ENCODE measurements at places on chromosomes 3 and 15.

GRCh38 chr15:84934942-84935729 is 46.5 kb upstream of the PDE8A start:
- peak; percentile 47 for DNase-seq

- no peak for DNase-seq
These were observed 192.9 kb upstream of the CADPS start for GRCh38 chr3:63067999-63068645.

DNA sequence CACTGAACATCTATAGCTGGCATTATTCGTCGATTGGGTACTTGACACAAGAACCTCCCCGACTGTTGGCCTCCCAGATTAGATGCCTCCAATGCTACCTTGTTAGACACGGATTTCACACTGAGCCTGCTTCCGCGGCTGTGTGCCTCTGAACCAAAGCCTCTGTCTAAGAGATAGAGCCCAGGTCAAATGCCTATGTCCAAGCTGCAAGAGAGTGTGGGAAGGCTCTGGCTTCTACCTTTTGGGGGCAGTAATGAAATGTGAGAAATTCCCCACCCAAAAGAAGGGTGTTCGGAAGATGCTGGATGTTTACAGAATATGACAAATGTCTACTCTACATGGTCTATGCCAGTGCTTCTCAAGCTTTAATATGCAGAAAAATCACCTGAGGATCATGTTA is 2.0 kb upstream of the RPUSD2 start:
- peak; percentile 56 for DNase-seq

GRCh38 chr15:89332446-89332845 is 2.2 kb downstream of the POLG start:
- peak; percentile 24 for DNase-seq

GRCh38 chr15:36449662-36450145 is 129.7 kb upstream of the CDIN1 start:
- DNase-seq, result no peak

- DNase-seq, result no peak
These were observed 538.2 kb downstream of the NAALADL2 start for GRCh38 chr3:175397372-175397771.

GRCh38 chr3:194974468-194975135 is 288.9 kb downstream of the FAM43A start:
- DNase-seq, result no peak

GRCh38 chr15:48354694-48355303 is 23.6 kb downstream of the DUT start:
- DNase-seq, result no peak

- no peak for DNase-seq
These were observed 25.2 kb downstream of the RAB5A start for GRCh38 chr3:19972054-19972453.

DNA sequence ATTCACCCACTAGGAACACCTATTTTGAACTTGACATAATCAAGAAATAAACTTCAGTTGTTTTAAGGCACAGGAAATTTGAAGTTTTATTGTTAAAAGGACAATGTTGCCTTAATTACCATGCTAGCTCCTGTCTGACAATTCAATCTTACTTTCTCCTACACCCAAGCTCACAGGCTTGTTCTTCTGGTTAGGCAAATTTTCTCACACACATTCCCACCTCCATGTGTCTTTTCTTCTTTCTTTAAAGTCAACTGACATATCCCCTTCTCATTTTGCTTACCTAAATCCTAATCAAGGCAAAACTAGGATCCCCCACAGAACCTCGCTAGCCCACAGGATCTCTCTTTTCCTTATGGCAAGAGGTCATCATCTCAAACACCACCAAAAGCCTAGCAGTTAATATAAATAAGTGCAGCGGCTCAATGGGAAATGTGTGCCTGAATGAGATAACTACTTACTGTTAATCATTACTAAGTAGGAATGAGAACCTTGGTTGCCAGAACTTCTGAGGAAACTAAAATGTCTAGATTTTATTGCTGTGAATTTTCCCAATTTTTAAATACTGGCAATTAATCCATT is 189.3 kb downstream of the PLCH1 start:
- DNase-seq, result no peak

DNA sequence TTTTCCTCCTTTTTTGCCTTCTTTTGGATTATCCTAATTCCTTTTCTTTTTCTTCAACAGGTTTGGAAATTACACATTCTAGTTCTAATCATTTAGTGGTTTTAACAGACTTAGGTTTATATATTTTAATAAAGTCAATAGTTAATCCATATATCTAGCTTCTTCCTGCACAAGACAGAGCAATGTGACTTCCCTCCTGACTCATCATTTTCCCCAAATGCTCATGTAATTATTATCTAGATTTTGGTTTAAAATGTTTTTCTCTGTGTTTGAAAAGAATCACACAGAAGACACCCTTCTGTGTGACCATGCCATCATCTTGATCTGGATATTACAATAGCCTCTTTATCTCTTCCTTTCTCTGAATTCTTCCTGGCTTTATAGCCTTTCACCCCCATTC is 28.6 kb upstream of the SSR3 start:
- DNase-seq, result no peak

DNA sequence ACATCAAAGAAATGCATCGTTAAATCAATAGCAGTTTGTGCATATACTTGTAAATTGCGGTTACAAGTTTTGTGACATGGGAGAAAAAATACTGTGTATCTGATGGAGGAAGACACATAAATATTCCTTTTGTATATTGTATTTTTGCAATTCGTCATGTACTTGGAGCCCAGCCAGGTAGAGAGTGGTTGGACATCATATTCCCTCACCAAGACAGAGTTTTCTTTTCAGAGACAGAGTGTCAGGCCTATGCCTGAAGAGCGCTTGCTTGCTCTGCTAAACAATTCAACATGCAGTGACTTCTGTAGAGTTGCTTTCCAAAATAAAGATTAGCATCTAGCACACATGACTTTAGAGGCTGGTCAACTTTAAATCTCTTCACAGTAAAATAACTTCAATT is 24.8 kb upstream of the MEIS2 start:
- DNase-seq, result no peak

- DNase-seq, result no peak
These were observed 320.4 kb downstream of the CTNNB1 start for GRCh38 chr3:41519746-41520145.

- no peak for DNase-seq
These were observed 7.4 kb downstream of the RAB8B start for GRCh38 chr15:63196842-63197241.

GRCh38 chr15:31472636-31473384 is 146.2 kb downstream of the KLF13 start:
- DNase-seq, result no peak

GRCh38 chr15:63056829-63057228 is 14.3 kb downstream of the TPM1 start:
- peak; percentile 10 for DNase-seq

DNA sequence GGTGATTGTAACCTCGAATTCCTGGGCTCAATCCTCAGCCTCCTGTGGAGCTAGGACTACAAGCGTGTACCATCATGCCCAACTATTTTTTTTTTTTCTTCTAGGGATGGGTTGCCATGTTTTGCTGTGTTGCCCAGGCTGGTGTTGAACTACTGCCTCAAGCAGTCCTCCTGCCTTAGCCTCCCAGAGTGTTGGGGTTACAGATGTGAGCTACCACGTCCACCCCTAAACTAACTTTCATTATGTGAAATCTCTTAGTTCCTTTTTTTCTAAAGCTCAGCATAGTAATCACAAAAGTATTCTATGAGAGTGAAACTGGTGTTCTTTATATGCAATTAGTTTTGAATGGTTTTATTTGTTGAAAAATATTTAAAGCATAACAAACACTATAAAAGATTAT is 92.1 kb downstream of the XRN1 start:
- DNase-seq, result no peak

GRCh38 chr3:10437995-10438901 is 67.1 kb downstream of the ATP2B2 start:
- DNase-seq, result peak; percentile 3

DNA sequence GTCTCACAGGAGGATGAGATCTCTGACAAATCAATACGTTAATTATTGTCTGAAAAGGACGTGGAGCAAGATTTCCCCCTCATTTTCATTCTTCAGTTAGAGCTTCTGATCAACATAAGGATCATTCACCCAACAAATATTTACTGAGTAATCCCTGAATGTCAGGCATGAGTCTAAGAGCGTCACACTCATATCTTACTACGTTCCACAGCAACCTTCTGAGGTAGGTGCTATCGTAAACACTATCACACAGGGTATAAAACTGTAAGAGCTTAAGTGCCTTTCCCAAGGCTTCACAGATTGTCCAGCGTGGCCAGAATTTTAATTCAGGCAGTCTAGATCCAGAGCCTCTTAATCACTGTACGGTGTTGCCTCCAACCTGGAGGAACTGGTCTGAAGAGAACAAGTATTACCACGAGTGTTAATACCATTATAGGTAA is 10.6 kb upstream of the TM4SF1 start:
- no peak for DNase-seq

GRCh38 chr3:61358364-61358763 is 107.1 kb upstream of the FHIT start:
- DNase-seq, result no peak

GRCh38 chr15:68081869-68082505 is 27.9 kb downstream of the PIAS1 start:
- no peak for DNase-seq

DNA sequence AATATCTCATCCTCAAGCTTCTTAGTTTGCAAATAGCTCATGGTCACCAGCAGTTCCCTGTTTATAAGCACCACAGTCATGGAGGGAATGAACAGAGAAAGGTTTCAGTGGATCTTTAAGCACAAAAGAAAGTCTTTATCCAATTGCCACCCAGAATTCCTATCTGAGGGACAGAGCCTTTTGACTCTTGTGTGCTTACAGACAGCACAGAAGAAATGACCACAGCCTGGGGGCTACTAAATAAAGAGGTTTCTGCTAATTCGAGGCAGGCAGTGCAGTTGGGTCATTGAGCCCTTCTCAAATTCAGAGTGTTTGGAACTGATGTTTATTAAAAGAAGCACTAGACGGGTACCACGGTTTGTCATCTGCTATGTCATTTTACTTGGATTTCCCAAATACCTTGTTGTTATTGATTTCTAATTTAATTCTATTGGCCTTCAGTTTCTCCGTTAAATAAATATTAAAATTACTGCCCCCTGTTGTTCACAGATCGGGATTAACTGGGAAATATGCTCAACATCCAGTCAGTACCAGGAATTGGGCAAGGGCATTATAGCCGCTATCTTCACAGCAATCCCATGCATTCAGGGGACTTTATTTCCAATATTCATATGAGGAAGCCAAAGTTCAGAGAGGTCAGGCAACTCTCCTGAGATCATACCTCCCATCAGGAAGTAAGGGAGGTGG is 3.6 kb downstream of the PRICKLE2 start:
- no peak for DNase-seq

DNA sequence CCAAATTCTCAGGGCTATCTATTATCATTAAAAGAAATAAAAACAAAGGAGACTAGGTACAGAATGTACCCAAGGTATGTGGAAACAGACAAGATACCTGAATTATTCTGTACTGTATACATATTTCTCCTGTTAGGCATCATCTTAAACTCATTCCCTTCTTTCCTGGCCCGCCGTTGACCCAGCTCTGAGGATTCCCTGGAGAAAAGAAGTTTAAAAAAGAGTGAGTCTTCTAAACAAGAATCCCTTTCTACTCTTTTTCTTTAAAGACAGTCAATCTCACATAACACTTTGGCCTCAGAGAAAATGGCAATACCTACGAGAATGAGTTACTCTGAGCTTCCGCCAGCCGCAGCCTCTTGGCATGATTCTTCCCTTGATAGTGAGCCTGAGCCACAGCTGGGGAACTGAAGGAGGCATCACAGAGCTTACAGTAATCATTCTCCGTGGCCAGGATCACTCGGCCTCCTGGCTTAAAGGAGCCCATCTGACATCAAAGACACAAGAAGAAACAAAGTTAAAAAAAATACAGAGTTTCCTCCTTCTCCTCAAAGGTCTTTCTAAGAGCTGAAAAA is 44.2 kb downstream of the ZMAT3 start:
- peak; percentile 23 for DNase-seq

- DNase-seq, result no peak
These were observed 78.1 kb upstream of the SETMAR start for GRCh38 chr3:4225005-4225471.

DNA sequence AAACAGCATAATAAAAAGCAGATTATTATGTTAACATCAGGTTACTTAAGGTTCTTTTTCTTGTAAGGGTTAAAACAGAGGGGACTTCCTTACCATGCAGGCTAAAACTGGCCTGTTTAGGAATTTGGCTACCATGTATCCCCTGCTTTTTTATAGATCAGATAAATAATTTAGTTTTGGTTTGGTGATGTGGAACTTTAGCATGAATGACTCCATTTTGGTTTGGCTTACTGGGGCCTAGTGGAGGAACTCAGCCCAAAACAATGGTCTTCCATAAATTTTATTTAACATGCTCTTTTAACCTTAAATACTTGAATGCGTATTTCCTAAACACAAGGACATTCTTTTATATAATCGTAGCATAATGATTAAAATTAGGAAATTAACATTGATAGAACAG is 18.9 kb downstream of the GALK2 start:
- no peak for DNase-seq

DNA sequence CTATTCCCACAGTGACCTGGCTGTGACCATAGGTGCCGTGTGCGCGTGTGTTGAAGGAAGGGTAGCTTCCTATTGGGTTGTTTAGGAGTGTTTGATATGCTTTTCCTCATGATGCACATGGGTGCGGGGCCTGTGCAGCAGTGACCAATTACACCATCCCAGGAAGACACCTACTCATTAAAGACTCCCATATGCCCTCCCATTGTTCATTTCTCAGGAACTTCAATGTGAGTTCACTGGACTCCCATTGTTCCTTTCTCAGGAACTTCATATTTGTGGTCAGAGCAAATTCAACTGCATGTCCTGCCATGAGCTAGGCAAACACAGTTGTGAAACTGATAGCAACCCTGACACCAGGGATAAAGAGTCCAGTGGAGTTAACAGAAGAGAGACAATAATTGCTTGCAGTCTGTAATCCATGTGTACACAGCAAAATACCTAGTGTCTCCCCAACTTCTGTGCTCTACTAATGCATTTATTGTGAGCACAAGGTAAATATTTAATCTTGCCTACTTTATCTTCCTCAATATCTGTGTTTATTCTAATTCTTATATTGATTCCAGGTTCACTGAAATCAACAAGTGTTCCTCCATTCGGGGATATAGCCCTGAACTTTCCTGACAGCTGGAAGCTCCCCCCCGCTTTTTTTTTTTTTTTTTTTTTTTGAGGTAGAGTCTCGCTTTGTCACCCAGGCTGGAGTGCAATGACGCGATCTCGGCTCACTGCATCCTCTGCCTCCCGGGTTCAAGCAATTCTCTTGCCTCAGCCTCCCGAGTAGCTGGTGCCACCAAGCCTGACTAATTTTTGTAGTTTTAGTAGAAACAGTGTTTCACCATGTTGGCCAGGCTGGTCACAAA is 57.5 kb upstream of the GCNT3 start:
- DNase-seq, result no peak

GRCh38 chr3:7487763-7488162 is 626.8 kb downstream of the GRM7 start:
- DNase-seq, result no peak

All from ELF-1 (cell line).